ENCODE measurements at places on chromosomes 12 and 14.

- no peak for DNase-seq
Observed at GRCh38 chr12:82412246-82412645, 53.9 kb downstream of the METTL25 start.

GRCh38 chr12:47979686-47980085 lies 16.3 kb downstream of the TMEM106C start:
- no peak for DNase-seq

GRCh38 chr14:42944284-42944683 lies 1337.6 kb downstream of the LRFN5 start:
- DNase-seq = no peak

GRCh38 chr14:28653521-28653920 lies 113.1 kb upstream of the FOXG1 start:
- DNase-seq = no peak

- DNase-seq = no peak
Observed at GRCh38 chr14:85789506-85789905, 259.6 kb downstream of the FLRT2 start.

DNA sequence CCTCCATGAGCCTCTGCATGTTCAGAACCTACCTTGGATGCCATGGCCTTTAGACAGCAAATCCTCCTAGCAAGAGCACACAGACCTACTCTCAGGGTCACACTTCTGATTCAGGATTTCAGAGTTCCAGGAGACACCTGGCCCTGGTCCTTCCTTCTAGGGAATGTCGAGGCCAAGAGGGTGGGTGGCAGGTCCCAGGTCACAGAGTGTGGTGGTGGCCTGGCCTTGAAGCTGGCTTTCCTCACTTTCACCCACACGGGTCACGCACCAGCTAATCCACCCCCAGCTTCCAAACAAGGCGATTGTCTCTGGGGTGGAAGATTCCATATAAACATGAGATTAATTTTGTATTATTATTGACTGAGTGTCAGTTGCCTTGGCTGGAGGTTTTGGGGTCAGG lies 328.3 kb upstream of the RTL1 start:
- no peak for DNase-seq

DNA sequence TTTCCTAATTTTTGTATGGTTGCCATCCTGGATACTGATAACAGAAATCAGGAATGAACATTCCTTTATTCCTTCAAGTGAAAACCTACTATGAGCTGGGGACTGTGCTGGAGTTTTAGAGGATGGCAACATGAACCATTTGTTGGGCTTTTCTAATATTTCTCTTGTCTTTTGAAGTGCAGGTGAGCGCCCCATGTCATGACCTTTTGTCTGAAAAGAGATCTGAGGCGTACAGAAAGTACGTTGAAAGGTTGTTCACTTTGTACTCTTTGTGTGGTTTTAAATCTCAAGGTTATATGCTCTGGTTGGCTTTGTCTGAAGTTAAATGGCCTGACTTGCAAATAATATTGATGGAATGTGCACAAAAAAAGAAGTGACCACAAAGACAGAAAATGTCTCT lies 79.0 kb downstream of the GAS2L3 start:
- no peak for DNase-seq

DNA sequence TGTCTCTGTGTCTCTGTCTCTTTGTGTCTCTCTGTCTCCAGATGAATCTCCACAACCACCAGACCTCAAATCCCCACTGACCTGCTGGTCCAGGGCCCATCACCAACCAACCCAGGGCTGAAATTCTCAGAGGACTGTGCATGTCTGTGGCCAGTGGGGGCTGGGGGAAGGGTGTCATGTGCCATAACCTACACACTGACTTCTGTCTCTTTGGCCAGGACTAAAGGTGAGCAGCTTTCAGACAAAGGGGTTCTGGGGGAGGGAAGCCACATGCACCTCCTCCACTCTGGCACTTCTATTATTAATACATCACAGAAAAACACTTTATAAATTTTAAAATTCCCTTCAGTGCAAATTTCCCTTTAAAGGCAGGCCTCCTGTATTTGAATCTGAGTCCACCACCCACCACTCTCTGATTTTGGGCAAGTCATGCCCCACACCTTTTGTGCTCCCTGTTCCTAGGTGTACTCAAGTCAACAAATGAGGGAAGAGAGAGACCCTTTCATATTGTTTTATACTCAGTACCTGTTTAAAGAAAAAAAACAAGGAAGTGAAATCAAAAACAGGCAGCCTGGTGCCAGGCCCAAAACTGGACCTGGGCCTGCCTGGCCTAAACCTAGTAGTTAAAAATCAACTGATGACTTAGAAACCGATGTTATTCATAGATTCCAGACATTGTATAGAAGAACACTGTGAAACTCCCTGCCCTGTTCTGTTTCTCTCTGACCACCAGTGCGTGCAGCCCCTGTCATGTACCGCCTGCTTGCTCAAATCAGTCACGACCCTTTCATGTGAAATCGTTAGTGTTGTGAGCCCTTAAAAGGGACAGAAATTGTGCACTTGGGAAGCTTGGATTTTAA lies 80.2 kb downstream of the TUNAR start:
- no peak for DNase-seq

DNA sequence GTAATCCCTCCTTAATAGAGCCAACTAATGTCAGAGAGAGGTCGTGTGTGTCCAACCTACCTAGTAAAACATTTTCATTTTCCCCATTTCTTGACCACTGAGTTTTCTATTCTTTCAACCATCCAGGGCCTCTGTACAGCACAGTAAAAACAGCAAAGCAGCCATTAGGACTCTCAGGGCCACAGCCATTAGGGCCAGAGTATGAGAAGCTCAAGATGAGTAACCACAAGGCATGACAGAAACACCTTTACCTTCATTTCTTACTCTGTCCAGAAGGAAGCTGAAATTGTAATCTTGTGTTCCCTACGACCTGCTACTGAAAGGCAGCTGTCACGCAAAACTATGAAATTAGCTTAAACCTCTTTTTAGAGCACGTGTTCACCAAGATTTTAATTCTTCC lies 2.3 kb downstream of the SPPL3 start:
- no peak for DNase-seq
